Caki2 (cell line): ENCODE measurements at places on chromosomes 6 and 20. TPM values are rescaled to one million over a fixed set of nuclear protein-coding genes. Genes with fewer than 3 reads are reported as not detected.

Gene ATP9A
- 31.1 and 37.1 TPM in 2 replicates for total RNA-seq

GRCh38 chr6:122647765-122648164, 37.6 kb downstream of the PKIB start:
- no peak for DNase-seq

- DNase-seq: no peak
Observed at GRCh38 chr6:14656078-14656521, 538.5 kb downstream of the CD83 start.

- DNase-seq: no peak
Observed at GRCh38 chr6:120869397-120869796, 464.9 kb downstream of the TBC1D32 start.

- no peak for DNase-seq
Observed at GRCh38 chr6:37477191-37477590, 22.5 kb downstream of the CCDC167 start.

Gene SIRPB2
- not detected in 2 replicates for total RNA-seq

DNA sequence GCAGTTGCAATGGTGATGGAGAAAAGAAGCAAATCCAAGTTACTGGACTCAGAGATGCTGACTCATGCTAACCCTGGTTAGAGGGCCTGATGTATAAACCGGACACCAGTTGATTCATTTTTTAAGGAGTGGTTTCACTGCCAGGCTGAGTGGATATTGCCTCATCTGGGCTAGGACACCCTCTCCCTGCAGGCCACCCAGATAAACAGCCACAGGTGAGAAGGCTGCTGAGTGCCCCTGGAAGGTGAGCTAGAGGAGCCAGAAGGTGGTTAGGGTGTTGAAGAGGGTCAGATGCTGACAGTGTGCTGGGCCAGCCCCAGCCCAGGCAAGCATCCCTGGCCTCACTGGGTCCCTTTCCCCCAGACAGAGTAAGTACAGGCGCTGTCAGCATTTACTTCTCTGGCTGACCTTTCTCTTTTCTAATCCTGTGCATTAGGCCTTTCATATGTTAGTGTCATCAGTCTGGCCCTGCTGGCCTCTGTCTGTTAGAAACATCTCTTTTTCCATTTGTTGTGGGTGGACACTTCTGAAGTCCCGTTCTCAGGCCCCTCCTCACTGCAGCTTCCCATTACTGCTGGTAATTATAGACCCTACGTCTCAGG, 13.5 kb downstream of the EPB41L1 start:
- no peak for DNase-seq

DNA sequence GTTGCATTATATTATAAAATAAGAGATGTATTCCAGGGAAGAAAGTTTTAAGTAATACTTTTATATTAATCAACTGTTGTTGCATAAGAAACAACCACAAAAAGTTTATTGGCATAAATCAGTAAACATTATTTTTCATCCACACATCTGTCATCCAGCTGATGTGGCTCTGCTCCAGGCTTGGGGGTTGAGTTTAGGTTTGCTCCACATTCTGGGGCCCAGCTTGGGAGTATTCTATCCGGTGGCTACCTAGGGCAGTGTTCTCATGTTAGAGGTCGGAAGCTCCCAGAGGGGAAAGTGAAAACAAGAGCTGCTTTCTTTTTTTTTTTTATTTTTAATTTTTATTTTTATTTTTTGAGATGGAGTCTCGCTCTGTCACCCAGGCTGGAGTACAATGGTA, 728.4 kb upstream of the FLRT3 start:
- DNase-seq: no peak
